ENCODE measurements at places on chromosomes 2 and 18.

DNA sequence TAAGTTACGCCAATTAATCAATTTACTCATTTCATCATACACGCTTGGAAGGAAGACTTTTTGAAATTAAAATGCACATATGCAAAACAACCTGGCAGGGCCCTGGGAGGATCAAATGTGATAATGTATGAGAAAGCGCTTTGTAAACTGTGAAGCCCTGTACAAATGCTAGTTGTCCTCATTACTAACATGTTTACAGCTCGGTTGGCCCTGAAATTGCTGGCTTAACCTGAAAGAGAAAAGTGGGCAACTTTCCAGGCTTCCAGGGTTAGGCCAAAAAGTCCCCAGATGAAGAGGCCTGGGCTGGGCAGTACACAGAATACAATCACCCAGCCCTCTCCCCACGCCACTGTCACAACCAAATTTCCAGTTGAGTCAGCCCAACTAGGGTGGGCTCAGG lies 60.2 kb downstream of the DNMT3A start:
- DNase-seq, result no peak

GRCh38 chr2:197308585-197308984 lies 2.0 kb downstream of the ANKRD44 start:
- no peak for DNase-seq

DNA sequence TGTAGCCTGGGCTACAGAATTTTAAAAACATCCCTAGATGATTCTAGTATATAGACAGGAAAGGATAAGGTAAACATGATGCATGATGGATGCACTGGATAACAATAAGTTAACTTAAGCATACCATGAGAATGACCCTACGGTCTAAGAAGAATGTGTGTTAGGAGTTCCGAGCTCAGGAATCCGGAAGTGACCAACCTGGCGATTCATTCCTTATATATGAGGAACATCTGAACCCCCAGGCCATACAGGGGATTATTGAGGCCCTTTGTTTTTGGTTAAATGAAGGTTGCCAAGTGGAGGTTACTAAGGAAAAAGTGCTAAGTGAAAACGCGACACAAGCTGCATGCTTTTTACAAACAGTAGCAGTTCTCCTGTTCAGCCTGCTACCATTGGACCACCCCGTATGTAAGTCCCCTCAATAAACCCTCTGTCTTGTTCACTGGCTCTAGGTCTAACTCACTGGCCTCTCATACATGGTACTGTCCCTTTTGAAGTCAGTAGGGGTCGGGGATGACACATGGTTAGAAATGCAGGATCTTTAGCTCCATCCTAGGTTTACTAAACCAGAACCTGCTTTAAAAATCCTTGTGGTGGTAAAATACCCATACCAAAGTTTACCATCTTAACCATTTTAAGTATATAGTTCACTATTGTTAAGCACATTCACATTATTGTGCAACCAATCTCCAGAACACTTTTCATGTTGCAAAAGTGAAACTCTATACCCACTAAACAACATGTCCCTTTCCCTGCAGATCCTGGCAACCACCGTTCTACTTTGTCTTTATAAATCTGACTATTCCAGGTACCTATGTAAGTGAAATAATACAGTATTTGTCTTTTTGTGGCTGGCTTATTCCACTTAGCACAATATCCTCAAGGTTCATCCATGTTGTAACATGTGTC lies 111.0 kb upstream of the MAP4K3 start:
- no peak for DNase-seq

DNA sequence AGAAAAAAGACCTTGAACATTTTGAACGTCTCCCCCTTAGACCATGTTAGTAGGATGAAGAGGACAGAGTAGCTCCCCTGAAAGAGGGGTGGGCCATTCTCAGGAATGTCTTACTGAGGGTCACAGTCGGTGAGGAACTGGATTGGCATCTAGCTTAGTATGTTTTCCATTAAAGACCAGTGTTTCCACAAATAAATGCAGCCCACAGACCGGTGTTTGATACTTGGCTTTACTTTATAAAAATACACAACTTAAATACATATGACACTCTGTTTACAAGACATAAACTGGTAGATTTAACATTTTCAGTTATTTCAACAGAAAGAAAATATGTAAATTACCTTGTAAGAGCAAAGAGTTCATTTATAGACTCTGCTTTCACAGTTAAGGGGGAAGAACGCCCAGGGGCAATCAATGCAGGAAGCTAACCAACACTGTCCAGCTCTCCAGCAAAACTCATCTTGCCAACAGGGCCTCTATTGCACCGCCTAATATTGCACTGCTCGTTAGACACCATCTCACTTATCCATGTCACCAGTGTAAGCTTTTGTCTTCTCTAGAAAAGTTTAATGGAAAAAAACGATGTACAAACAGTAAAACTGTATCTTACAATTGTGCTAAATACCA lies 23.5 kb upstream of the ADCY3 start:
- no peak for DNase-seq

- DNase-seq, result no peak
Observed at GRCh38 chr2:205911306-205911705, 174.7 kb downstream of the INO80D start.

GRCh38 chr2:118249531-118249930 lies 161.3 kb downstream of the INSIG2 start:
- DNase-seq, result no peak

- no peak for DNase-seq
Observed at GRCh38 chr2:126843081-126843480, 55.6 kb upstream of the TEX51 start.

DNA sequence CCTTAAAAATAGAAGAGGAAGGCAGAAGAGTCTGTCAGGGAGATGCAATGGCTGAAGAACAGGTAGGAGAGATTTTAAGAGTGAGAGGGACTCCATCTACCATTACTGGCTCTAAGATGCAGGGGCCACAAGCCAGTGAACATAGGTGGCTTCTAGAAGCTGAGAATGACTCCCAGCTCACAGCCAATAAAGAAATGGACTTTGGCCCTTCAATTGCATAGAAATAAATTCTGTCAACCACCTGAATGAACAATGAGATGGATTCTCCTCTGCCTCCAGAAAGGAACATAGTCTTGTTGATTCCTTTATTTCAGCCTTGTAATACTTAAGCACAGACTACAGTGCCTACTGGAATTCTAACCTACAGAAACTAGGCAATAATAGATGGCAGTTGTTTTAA lies 603.3 kb upstream of the NXPH2 start:
- DNase-seq, result no peak

DNA sequence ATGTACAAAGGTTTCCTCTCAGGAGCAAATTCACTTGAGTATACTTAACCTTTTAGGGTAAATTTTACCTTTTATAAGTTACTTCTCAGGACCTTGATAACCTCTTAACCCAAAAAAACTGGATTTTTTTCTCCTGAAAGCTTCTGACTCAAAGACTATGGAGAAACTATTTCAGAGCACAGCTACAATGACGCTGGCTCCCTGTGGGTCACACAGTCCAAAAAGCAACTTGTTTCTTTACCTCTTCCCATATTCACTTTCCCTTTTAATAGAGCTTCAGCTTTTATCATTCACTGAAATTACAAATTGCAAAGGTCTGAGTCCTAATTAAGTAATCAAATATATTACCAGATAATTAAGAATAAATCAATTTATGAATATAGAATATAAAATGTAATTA lies 32.4 kb downstream of the GTF3C3 start:
- DNase-seq, result no peak

- no peak for DNase-seq
Observed at GRCh38 chr2:10345126-10345525, 42.4 kb downstream of the HPCAL1 start.

GRCh38 chr2:45390441-45390840 lies 220.6 kb downstream of the SRBD1 start:
- no peak for DNase-seq

GRCh38 chr18:47582093-47582492 lies 330.6 kb upstream of the SKOR2 start:
- no peak for DNase-seq
